CD4-positive, CD25-positive, alpha-beta regulatory T cell (primary cell): ENCODE measurements at places on chromosomes 6 and 20.

- no peak for DNase-seq
Measured at GRCh38 chr6:45163952-45164766, 164.0 kb upstream of the RUNX2 start.

DNA sequence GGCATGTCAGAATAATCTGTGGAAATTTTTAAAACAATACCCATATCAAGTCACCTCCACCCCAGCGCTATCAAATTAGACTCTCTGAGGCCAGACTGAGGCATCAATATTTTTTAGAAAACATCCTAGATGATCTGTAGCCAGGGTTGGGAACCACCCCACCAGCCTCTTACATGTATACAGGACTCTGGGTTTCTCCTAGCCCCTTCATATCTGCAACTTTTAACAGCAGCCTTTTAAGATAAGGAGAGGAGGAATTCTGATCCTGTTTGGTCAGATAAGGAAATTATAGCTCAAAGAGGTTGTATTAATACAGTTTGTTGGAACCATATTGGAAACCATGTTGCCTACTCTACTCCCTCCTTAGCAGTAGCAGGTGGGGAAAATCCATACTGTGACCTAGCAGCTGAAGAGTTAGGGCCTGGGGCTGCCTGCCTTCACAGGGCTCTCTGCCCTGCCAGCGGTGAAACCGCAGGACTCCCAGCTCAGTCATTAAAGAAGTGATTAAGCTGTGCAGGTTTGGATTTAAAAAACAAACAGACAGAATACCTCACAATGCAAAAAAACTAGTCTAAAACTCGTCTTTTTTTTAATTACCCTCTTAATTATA is 30.0 kb downstream of the BRPF3 start:
- DNase-seq, result no peak

- no peak for DNase-seq
Measured at GRCh38 chr6:125812394-125813292, 21.9 kb downstream of the NCOA7 start.

- no peak for DNase-seq
Measured at GRCh38 chr20:11982289-11982954, 64.7 kb downstream of the BTBD3 start.

- DNase-seq, result no peak
Measured at GRCh38 chr6:15763837-15764236, 101.0 kb upstream of the DTNBP1 start.

DNA sequence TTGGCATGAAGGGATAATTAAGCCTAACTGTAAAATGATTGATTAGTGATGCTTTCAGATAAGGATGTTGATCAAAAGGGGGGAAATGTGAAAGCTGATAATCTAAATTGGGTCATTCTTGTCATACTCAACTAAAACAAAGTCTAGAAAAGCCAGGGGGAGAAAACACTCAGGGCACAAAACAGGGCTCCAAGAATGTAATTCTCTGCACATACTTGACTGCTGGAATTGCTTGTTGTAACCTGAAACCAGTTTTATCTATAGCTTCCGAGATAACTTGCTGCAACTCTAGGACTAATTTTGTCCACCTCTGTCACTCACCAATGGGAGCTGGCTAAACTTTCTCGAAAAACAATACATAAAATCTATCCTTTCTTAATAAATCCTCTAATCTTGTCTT is 310.3 kb downstream of the CLVS2 start:
- DNase-seq, result no peak

- DNase-seq, result no peak
Measured at GRCh38 chr6:311679-312220, 19.5 kb downstream of the DUSP22 start.

DNA sequence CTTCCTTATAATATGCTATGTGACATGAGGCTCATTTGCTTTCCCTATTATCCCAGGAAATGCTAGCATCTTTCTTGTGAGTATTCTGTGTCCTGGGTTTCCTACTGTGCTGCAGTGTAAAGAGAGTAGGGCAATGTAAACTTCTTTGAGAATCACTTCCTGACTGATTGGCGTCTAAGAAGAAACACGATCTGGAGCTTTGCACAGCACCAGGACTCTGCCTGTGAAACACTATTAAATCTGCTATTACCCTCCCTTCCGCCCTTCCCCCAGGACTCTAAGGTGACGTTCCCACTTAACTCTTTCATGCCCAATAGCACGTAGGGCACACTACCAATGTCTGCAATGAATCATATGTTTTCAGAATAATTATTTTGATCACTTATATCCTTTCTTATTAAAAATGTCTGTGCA is 607.3 kb upstream of the CITED2 start:
- DNase-seq, result no peak

DNA sequence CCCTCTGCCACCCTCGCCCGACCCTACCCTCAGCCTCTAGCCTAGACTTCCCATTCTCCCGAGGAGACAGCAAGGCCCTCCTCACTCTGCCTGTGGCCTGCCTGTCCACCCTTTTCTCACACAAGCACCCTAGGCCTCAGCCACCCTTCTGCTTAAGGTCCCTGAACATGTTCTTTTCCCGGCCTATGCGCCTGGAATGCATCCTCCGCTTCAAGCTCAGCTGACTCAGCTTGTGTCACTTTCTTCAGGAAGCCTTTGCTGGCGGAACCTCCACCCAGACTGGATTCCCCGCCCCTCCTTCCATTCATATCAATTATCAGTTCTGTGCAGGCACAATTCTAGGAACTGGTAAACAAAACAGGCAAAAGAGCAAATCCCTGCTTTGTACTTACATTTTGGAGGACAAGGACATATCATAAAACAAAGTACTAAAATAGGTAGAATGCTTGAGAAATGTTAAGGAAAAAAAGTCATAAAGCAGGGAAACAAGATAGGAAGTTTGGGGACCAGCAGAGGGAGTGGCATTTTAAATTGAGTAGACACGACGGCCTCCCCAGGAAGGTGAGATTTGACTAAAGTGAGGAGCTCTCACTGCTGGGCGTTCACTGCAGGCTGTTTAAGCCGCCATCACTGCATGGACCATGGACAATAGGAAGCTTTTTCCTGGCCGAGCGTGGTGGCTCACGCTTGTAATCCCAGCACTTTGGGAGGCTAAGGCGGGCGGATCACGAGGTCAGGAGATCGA is 17.9 kb upstream of the SNHG17 start:
- no peak for DNase-seq

DNA sequence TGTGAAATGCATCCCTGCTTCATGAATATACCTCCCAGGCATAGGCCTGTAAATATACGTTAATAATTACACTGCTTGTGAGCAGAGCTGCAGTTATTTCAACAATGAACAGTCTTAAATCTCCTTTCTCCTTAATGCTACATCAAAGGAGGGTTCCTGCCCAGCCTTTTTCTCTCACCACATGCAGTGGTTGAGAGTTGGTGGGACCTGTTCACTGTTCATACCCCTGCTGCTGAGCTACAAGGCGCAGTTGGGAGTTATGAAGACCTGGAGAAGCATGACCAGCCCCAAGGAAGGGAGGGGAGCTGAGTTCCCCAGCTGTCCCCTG is 111.9 kb upstream of the FOXQ1 start:
- DNase-seq, result no peak

DNA sequence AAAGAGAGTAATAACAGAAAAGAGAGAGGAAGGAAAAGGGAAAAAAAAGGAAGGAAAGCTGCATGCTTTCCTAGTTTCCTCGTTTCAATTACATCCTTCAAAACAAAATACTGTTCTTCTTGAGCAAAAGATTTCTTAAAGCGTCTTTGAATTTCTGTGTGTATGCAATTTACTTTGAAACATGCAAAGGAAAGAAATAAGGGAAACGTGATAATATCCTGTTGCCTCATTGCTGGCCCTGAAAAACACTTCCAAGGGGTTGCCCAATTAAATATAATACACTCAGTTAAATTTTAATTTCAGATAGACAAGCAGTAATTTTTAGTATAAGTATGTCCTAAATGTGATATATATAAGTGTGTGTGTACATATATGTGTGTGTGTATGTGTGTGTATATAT is 51.2 kb upstream of the TPD52L1 start:
- no peak for DNase-seq

DNA sequence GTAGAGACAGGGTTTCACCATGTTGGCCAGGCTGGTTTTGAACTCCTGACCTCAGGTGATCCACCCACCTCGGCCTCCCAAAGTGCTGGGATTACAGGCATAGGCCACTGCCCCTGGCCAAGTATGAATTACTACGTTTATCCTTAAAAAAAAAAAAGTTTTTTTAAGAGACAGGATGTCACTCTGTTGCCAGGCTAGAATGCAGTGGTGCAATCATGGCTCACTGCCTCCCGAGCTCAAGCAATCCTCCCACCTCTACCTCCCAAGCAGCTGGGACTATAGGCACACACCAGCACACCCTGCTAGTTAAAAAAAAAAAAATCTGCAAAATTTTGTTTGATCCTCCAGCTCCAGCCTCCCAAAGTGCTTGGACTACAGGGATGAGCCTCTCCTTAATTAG is 23.1 kb downstream of the IYD start:
- DNase-seq, result no peak

GRCh38 chr6:157877573-157878438 is 54.8 kb downstream of the SNX9 start:
- DNase-seq, result no peak

GRCh38 chr6:33075568-33076405 is at the start of gene HLA-DPB1:
Gene HLA-DPB1, plus strand, starts transcription at chr6:33075990. Its CDS starts 52 bp downstream, at chr6:33076042.
- peak; percentile 90 for DNase-seq

- peak; percentile 9 for DNase-seq
Measured at GRCh38 chr6:167892835-167893815, 66.4 kb downstream of the AFDN start.

DNA sequence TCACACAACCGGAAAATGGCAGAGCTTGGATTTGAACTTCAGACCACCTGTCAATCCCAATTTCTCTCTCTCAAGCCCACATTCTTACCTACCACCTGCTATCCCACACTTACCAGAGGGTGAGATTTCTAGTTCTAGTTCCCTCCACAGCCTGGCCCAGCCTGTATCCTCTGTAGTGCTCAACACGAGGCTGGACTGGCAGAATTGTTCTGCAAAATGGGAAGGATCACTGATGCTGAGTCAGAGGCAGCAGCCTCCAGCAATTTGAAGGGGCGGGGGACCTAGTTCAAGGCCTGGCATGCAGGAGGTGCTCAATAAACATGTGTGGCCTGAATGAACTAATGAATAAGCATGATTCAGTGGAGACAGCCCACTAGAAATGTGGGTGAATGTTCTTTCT is 53.6 kb upstream of the TTPAL start:
- DNase-seq, result no peak

DNA sequence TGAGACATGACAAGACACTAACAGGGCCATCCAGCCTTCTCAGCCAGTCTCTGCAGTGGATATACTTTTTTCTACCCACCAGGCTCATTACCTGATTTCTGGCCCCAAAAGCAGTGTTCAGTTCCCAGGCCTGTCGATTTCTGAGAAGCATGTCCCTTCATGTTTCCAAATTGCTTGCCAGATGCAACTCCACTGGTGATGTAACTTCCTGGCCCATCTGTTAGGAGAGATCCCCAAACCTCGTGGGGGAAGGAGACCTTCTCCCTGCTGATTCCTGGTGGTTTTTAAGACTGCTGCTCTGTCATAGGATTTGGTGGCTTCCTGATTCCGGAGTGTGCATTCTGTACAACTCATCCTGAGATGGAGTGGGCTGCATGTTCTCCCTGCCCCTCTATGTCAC is 31.6 kb upstream of the MRPS10 start:
- DNase-seq, result no peak

GRCh38 chr6:105151644-105152043 is 28.2 kb downstream of the POPDC3 start:
- no peak for DNase-seq

GRCh38 chr20:31489152-31489551 is 14.1 kb downstream of the REM1 start:
- DNase-seq, result no peak

DNA sequence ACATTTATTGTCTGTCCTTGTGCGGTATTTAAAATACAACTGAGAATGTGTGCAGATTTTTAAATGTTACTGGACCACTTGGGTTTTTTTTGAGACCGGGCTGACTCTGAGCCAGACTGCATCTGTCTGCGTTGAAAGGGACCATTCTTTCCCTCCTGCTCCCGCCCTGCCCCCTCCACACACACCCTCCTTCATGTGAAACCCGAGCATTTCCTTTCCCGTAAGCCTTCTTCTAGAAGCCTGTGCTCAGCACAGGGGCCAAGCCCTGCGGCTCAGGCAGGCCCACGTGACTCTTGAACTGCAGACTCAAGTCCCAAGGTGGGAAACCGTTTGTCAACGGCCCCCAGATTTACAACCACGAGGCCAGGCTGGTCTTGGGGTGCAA is 82.7 kb upstream of the FOXC1 start:
- DNase-seq, result no peak
